Smooth muscle cell of bladder (primary cell): ENCODE measurements at places on chromosomes 1 and 21. TPM values are rescaled to one million over a fixed set of nuclear protein-coding genes. Genes with fewer than 3 reads are reported as not detected.

Gene ACTN2
- 0.09 and 0.14 TPM in 2 replicates for total RNA-seq

Gene RXFP4
- total RNA-seq, result not detected in 2 replicates

Gene LCE2B
- not detected in 2 replicates for total RNA-seq

Gene AMY2B
- 2.5 and 2.7 TPM in 2 replicates for total RNA-seq

Gene SLC37A1
- 1.8 and 3.0 TPM in 2 replicates for total RNA-seq

Gene OR2L5
- total RNA-seq, result not detected in 2 replicates

Gene SYT6
- not detected in 2 replicates for total RNA-seq

Gene XKR8
- 2.8 and 3.3 TPM in 2 replicates for total RNA-seq

Gene ZYG11A
- total RNA-seq, result 0.46 and 1.00 TPM in 2 replicates

Gene KDF1
- total RNA-seq, result not detected in 2 replicates

Gene ERRFI1
- total RNA-seq, result 23.5 and 26.8 TPM in 2 replicates

Gene CACHD1
- 3.7 and 4.1 TPM in 2 replicates for total RNA-seq

Gene NES
- 6.1 and 6.7 TPM in 2 replicates for total RNA-seq

Gene OLFML3
- 140 and 191 TPM in 2 replicates for total RNA-seq

Gene MOV10
- total RNA-seq, result 43.7 and 45.8 TPM in 2 replicates

Gene GRHL3
- not detected in 2 replicates for total RNA-seq
